ENCODE measurements at places on chromosomes 7 and 10.

GRCh38 chr7:66626331-66626934 lies 2.2 kb upstream of the KCTD7 start:
- no peak for DNase-seq

DNA sequence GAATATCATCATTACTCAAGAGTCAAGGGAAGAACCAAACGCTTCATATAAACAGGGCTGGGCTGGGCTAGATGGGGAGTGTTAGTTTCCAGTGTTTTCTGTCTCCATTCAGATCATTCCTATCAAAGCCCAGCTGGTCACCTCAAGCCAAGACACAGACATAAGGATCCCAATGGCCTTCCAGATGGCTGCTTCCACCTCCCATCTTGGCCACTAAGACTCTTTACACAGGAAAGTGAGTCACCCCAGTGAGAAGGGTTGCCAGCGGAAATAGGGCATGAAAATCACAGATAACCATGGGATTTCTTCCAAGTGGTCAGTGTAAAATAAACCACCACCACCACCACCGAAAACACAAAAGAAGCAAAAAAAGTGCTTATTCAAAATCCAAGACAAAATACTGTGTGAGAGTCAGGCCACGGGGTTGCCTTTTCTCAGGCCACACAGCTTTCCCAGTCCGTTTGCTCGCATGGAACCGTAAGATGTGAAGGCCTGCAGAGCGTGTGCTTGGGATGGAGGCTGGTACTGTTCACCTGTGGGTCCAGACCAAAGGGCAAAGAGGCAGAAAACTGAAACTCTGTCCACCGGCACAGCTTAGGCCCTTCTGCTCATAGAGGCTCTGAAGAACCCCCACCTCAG lies 5.6 kb downstream of the PRSS2 start:
- no peak for DNase-seq

GRCh38 chr10:62053860-62054259 lies 152.4 kb downstream of the ARID5B start:
- DNase-seq, result no peak

- DNase-seq, result no peak
These were observed 5.9 kb downstream of the CPA2 start for GRCh38 chr7:130272381-130273080.

DNA sequence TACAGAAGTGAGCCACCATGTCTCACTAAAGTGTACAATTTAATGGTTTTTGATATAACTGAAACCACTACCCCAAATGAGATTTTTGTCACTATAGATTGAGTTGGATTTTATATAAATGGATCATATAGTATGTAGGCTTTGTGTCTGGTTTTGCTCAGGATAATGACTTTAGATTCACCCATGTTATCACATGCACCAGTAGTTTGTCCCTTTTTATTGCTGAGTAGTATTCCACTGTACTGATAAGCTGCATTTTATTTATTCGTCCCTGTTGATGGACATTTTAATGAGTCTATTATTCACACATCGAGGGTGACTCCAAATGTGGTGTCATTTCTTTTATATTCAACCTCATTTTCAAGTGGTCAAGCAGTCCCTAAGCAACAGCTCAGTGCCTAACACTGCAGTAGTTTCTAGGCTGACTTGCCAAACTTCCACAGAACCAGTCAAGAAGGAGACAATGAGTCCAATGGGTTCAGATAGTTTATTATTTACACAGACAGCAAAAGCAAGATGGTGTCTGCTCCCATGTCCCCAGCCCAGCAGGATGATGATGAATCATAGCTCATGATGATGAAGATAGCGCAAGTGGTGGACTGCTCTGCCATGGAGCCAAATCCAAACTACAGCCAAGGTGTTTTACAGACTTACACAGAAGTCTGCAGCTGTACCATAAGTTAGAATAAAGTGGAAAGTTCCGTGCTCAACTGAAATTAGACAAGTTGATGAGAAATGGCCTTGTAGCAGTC lies 6.6 kb upstream of the FMC1 start:
- DNase-seq, result no peak

DNA sequence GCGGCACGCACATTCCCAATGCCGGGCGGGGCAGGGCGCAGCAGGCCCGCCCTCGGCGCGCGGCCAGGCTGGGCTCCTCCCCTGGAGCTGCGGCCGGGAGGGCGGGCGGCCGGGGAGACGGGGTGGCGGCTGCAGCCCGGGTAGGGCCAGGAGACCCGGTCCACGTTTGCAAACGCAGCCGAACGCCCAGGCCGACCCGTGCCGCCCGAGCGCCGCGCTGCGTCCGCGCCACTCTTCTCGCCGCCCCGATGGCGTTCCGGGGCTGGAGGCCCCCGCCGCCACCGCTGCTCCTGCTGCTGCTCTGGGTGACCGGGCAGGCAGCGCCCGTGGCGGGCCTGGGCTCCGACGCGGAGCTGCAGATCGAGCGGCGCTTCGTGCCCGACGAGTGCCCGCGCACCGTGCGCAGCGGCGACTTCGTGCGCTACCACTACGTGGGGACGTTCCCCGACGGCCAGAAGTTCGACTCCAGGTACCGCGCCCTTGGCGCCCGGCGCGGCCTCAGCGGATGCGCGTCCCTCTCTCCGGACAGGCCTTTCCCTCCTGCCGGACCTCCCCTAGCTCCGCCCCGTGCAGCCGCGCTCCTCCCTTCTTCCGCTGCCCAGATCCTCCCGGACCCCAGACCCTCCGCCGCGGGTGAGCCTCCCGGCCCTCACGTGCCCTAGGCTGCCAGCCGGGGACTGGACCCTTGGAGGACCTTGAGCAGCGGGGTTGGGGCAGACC lies at the start of gene FKBP9:
FKBP9 (plus strand) TSS at position 115 of the 720 bp plus-strand sequence; CDS start at position 249, 134 bp downstream.
- peak; percentile 6 for DNase-seq

DNA sequence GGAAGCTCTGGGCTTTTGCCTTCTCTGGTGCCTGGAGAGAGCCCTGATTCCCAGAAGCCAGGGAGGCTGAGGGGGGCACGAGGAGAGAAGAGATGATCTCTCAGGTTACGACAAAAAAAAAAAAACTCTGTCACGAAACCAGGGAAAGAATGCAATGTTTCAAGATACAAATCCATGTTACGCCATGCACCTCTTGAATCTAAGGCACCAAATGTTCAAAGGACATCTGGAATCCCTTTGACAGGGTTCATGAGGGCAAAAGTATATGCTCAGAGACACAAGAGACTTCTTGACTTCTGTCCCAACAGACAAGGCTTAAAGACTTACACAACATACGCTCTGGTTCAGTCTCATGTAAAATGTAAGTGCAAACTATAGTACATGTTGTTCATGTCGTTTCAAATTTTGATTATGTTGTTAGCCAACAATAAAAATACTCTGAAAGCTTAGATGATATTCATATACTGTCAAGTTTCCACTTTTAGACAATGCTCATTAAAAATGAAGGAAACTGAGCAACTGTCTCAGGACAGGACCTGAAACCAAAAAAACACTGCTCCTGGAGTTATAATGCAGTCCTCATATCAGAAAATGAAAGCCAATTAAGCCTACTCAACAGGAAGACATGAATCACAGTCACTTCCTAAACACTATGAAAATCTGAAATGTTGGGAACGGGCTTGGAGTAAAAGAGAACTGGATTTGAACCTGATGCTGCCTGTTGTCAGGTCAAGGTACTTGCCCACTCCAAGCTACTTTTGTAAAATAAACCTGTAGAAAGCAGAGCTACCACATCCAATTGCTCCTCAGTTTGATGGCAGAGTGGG lies 72.3 kb downstream of the CHCHD3 start:
- DNase-seq, result no peak

- DNase-seq, result no peak
These were observed 253.1 kb downstream of the FZD1 start for GRCh38 chr7:91517201-91517785.

DNA sequence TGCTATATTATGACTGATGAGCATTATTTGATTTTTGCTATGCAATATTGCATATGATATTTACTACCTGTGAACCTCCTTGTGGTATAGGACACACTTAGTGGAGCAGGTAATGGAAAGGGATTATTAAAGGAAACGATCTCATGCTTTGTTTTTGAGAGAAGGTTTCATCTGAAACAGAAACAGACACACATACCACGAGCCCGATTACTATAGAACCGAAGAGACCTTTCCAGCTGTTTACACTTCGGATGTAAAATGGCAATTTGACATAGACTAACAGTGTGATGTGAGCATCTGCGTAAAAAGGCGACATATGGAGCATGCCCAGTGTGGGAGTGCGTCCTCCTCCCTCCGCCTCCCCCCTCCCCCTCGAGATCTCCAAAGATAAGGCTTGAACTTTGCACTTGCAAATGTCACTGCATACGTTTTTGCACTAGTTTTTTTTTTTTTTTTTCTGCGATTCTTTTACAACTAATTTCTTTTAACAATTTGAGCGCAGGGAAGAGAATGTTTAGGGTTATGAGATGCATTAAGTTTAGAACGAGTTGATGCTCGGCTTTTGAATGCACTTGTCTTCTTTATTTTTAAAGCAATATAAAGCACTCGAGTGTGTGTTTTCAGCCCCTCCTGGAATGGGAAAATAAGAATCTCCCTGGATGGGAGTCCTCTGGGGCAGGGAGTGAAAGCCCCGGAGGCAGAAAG lies 251.0 kb downstream of the NSUN6 start:
- peak; percentile 1 for DNase-seq

- DNase-seq, result no peak
These were observed 18.4 kb downstream of the RGS10 start for GRCh38 chr10:119523895-119524719.

DNA sequence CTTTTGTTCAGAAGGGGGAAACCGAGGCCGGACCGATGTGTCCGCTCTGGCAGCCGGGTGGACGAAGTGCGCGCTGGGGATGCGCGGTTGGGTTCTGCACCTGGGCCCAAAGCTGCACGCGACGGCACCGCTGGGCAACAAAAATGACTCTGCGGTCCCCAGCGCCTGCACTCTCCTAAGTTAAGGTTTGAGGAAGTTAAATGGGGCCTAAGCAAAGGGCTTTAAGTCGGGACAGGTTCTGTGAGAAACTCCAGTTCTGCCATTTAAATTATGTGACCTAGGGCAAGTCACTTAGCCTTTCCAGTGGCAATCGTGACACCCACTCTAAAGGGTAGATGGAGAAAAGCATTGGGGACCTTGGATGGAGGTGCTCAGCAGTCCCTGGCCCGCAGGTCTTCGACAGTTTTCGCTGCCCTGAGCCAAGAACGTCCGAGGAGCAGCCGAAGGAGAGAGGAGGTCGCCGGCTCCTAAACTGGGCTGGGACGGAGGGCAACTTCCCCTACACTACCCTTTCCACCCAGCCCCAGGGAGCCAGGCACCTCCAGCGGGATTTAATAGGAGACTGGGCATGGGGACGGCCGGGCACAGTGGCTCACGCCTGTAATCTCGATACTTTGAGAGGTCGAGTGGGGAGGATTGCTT lies 534 bp upstream of the ACBD5 start:
- no peak for DNase-seq

GRCh38 chr7:25944777-25945515 lies 207.1 kb upstream of the NFE2L3 start:
- DNase-seq, result no peak

DNA sequence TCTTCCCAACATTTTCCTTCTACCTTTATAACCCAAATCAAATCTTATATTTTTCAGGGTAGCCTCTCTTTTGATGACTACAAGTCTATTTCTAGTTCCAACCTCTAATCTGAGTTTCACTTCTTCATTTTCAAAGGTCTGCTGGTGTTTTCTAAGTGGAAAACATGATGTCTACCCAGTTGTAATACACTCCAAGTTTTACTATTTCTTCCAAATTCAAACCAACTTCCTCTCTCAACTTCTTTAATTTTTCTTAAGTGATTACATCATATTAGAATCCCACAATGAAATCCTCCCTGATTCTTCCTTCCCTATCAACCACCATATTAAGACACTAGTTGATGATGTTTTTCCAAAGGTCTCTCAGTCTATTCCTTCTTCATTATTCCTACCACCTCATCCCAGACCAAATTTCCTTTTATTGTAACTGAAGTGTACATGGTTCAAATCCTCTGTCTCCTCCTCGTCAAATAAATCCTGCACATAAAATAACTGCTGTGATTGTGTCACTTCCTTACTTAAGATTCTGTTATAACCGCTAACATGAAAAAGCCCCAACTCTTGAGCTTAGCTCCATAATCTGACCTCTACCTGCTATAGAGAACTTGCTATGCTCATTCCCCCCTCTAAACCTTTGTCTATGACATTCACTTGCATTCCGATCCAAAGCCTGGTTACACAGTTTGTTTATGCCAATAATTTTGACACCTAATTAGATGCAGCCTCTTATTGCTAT lies 12.7 kb downstream of the TAS2R38 start:
- no peak for DNase-seq

DNA sequence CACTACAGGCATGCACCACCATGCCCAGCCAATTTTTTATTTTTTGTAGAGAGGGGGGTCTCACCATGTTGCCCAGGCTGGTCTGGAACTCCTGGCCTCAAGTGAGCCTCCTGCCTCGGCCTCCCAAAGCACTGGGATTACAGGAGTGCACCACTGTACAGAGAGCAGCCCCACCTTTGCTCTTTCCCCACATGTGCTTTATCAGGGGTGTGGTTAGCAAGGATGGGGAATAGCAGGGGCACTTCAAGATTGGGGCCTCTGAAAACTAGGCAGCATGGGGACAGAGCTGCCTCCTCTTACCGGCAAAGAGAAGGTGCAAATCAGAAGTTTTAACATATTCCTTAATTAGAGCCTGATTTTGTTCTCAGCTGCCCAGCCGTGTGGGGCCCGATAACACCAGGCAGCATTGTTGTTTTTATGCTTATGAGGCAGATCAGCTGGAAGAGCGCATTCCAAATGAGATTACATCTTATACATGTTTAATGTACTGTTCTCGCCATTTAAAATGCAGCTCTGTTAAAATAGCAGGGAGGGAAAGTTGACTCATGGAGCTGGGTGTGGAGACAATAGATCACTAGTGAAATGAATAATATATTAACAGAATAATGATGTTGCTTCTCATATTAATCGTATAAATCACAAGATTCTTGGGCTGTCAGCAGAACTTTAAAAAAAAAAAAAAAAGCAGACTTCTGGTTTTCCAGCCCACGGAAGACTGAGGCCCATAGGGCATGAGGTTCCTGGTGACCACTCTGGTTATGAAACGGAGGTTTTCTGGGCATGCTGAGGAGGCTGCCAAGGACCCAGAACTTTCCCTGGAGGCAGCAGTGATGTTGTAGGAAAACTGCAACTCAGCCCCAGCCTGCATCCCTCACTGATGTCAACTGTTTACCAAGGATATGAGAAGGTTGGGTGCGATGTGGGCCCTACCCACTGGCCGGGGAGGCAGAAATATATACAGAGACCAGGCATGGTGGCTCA lies 62.5 kb downstream of the TMEM130 start:
- no peak for DNase-seq

DNA sequence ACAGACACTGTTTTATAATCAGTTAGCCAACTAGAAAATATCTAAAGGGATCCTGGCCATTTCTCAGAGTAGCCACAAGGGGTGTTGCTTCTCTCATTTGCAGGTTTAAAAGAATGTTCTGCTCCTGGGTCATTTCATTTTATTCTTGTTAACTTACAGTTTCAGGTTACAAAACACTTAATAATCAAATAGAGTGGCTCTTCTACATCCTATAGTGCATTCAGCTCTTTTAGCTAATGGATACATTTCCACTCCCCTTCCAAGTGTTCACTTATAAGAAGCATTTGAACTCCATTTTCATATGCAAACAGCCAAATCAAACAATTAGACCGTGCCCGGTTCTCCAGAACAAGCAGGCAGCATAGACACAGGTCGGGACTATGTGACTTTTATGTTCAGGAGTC lies 117.5 kb downstream of the TRIL start:
- no peak for DNase-seq
